ENCODE measurements at places on chromosomes 6 and 20.

GRCh38 chr6:117681162-117681741 is 6.0 kb downstream of the NUS1 start:
- DNase-seq: no peak

DNA sequence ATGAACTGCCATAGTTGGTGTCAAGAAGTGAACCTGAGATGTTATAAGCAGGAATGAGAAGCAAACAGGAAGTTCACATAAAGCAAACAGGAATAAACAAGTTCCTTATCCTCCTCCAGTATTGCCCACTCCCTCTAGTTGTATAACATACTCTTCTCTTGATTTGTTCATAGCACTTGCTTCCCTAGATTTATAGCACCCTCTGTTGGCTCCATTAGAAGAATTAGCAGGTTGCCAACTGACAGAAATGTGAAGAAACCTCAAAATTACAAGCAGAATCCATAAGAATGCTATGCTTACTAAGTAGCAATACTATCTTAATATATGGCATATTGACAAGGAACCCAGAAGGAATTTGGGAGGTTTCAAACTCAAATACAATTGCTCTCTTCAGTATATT is 195.4 kb downstream of the TBX18 start:
- no peak for DNase-seq

DNA sequence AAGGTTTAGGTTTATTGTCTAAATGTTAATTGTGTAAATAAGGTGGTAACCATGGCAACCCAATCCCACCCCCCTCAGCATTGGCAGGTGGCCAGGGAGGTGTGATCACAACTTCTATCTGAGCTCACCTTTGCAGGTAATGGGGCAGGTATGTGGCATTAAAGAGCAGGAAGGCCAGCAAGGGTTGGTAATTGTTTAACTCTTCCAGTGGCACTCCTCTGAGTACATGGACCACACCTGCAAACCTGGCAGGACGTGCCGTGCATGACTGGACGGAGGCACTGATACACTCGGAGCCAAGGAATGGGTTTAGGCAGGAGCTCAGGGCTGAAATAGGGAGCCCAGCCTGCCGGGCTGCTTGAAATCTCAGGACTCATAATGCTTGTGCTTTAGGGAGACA is 107.0 kb upstream of the BMP2 start:
- DNase-seq: peak; percentile 52

- no peak for DNase-seq
Measured at GRCh38 chr6:87088076-87088475, 6.8 kb downstream of the CGA start.

DNA sequence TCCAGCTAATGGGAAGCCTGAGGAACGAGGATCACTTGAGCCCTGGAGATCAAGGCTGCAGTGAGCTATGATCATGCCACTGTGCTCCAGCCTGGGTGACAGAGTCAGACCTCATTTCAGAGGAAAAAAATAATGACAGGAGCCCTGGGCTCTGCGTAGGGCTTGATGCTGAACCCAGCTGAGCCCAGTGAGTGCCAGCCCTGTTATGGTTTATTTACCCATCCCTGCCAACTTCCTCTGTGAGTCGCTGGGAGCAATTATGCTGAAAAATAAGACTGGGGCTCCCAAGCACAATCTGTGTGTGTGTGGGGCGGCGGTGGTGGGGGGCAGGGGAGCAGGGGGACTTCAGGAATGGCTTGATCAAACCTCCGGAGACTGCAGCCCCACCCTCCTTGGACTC is 75.9 kb upstream of the PMEPA1 start:
- no peak for DNase-seq

DNA sequence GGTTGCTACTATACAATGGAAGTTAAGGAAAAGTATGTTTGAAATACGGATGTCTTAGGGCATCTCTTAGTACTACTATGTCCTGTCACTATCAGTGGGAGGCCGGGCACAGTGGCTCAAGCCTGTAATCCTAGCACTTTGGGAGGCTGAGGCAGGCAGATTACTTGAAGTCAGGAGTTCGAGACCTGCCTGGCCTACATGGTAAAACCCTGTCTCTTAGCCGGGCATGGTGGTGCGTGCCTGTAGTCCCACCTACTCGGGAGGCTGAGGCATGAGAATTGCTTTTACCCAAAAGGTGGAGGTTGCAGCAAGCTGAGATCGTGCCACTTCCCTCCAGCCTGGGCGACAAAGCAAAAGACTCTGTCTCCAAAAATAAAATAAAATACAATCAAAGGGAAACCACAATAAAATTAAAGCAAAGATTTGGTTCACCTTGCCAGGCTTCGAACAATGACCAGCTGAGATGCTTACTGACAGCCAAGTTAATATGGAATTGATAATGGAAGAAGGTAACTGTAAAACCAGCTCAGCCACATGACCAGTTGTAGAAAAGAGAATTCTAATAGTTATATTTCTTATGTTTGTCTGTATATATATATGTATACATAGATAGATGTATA is 6.5 kb downstream of the CD24 start:
- DNase-seq: no peak

GRCh38 chr6:53321701-53322100 is 27.0 kb downstream of the ELOVL5 start:
- no peak for DNase-seq

All from urinary bladder (tissue), 4 donors.